Brain (organoid and tissue), 16 donors: ENCODE measurements at places on chromosomes 3 and 15.

GRCh38 chr15:67768313-67768977 is 56.9 kb upstream of the SKOR1 start:
- DNase-seq, result no peak

DNA sequence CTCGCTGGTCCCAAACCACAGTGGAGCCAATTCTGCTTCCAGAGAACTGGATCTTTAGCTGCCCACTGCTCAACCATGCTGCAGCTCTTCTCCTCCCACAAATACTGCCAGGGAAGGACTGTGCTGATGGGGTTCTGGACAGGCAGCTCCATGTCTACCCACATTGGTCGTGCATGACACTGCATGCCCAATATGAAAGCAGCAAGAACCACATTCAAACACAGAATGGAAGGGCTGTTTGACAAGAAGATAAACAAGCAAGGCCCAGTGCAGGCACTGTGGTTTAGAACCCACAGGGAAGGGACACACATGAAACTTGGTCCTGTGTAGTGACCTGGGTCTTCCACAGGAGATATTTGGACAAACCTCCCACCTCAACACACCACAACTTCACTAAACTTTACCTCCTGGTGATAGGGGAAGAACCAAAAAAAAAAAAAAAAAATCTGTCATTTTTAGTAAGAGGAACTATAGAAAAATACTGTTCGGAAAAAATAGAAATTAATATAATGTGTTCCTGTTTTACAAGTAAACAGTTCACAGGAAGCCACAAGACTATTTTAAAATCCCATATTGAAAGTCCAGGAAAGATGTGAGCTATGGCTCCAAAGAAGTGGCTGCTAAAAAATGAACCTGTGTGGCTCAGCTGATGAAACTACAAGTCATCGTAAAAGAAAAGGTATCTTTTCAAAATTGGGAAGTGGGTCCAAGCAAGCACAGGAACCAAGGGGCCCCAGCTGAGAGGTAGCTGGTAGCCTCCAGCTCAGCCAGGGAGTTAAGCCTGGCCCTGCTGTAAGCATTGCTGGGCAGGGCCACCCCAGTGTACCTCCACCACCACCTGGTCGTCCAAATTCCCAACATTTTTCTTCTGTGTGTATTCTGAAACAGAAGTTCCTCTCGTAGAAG is 77.7 kb upstream of the ACAN start:
- DNase-seq, result no peak

DNA sequence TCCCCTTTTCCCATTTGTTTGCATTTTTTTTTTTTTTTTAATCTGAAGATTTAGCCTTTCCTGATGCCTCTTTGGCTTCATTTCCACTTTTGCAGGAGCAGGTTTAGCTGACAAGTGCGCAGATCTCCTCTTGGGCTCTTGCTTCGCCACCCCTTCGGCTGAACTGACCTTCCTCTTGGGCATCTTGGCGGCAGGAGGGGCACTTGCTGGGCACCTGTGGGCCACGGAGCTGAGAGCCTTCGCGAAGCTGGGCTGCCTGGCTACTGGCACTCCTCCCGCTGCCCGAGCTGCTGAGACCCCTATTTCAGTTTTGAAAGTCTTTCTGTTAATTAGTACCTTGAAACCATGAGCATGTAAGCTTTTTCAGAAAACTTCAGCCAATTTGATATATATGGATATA is 8.8 kb downstream of the ARL13B start:
- DNase-seq, result no peak

GRCh38 chr3:37751967-37752648 is 109.6 kb upstream of the CTDSPL start:
- DNase-seq, result no peak

DNA sequence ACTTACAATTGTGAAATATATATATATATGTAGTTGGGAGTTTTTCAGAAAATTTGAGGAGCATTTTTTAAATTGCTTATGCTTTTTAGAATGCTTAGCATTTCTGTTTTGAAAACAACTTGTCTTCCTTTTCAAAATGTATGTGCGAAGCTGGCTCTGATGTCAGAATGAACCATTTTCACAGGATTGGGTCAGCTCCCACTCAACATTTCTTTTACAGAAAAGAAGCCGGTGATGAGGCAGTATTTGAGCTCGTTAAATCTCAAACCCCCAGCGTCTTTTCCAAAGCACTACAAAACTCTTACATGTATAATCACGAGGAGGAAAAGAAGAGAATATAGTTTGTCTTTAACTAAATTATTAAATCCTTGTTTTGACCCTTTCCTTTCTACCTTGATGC is 225.4 kb downstream of the MEIS2 start:
- peak; percentile 82 for DNase-seq

DNA sequence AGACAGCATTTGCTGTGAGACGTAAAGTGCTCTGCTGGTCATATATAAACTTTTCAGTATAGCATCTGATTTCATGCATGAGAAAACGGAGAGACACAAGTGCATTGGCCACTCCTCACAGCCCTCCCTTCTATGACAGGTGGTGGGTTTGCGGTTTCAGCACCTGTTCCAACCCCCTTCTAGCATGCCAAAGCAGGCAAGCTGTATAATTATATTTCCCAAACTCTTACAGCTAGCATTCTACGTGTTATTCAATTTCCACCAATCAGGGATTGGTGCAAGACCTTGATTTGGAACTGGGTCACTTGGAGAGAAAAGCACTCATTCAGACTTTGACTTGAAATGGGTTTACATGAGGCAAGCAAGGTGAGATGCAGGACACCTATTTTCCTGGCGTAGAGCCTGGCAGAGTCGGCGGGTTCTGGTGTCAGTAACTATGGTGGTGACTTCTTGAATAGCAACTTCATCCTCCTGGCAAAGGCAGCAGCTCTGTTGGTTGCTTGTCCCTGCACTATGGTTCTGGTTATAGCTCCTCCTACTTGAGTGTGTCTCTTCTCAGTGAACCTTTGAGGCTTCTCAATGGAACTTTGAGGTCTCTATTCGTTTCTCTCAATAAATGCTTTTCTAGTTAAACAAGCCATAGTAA is 356.5 kb downstream of the TBL1XR1 start:
- no peak for DNase-seq
